H1 (cell line): ENCODE measurements at places on chromosomes 3 and 15. TPM values are rescaled to one million over a fixed set of nuclear protein-coding genes. Genes with fewer than 3 reads are reported as not detected.

DNA sequence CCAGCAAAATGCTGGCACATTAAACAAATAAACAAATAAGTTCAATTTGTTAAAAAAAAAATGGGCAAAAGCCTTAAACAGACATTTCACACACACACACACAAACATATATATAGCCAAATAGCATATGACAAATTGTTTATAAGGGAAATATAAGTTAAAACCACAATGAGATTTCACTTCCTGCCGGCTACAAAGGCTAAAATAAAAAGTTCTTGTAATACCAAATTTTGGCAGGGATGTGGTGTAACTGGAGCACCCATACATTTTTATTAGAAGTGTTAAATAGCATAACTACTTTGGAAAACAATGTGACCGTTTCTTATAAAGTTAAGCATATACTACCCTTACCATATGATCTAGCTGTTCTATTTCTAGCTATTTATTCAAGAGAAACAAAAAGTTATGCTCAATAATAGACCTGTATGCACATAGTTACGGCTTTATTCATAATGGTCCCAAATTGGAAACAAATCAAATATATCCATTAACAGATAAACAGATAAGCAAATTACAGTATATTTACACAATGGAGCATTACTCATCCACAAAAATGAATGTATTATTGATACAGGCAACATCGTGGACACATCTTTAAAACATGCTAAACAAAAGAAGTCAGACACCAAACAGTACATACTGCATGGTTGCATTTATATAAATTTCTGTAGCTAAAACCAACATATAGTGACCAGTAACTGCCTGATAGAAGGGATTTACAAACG is 93.9 kb downstream of the EOMES start:
- no peaks in the 10 kb centered on the region for H3K27me3 ChIP-seq
- no peak for DNase-seq
- no peaks in the 10 kb centered on the region for H3K36me3 ChIP-seq
- no peak overlapping the region for H3K4me3 ChIP-seq
- no peak overlapping the region for H3K27ac ChIP-seq

DNA sequence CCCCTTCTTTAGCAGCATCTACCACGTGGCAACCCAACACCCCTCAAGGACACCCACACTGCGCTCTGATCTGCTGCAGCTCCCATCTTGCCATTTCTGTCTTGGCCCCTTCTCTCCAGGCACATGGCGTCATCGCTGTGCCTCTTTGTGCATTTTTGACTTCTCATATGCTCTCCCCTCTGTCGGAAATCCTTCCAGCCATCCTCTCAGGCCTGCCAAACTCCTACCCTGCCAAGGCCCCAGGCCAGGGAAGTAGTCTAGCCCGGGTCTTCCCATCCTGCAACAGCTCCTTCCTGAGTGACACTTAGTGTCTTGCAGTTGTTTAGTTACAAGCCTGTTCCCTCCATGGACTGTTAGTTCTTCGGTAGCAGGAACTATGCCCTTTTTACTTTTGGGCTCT is 34.0 kb upstream of the CTXND1 start:
- H3K27me3 ChIP-seq = no peaks in the 10 kb centered on the region
- no peak for DNase-seq
- H3K4me3 ChIP-seq = no peak overlapping the region
- no peak overlapping the region for H3K27ac ChIP-seq
- H3K4me1 ChIP-seq = no peaks in the 10 kb centered on the region

- no peak overlapping the region for H3K4me3 ChIP-seq
- no peak overlapping the region for H3K27ac ChIP-seq
- no peaks in the 10 kb centered on the region; the same call in 1 of the 2 replicates for H3K27me3 ChIP-seq
- no peak for DNase-seq
Measured at GRCh38 chr3:42745291-42745745, 27.7 kb downstream of the CCDC13 start.

DNA sequence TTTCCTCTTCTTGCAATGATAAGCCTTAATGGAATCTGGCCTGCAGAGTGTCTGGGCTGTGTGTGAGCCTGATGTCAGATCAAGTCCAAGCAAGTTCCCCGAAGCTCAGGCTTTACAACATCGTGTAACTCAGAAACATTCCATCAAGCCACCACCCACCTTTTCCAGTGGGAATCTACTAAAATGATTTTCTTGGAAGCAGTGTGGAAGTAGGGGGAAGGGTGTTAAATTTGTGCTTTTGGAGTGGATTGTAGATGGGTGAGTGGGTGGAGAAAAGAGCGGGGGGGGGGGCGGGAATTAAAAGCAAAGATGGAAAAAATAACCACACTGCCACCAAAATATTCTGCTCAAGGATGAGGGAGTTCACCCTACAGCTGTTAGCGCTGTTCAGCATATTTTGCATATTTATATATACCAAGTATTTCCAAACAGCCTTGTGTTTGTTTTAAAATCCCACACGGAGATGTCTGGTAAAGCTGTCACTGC is 53.6 kb downstream of the VGLL3 start:
- H3K4me1 ChIP-seq = no peaks in the 10 kb centered on the region
- no peak overlapping the region for H3K27ac ChIP-seq
- H3K4me3 ChIP-seq = no peak overlapping the region
- DNase-seq = no peak

DNA sequence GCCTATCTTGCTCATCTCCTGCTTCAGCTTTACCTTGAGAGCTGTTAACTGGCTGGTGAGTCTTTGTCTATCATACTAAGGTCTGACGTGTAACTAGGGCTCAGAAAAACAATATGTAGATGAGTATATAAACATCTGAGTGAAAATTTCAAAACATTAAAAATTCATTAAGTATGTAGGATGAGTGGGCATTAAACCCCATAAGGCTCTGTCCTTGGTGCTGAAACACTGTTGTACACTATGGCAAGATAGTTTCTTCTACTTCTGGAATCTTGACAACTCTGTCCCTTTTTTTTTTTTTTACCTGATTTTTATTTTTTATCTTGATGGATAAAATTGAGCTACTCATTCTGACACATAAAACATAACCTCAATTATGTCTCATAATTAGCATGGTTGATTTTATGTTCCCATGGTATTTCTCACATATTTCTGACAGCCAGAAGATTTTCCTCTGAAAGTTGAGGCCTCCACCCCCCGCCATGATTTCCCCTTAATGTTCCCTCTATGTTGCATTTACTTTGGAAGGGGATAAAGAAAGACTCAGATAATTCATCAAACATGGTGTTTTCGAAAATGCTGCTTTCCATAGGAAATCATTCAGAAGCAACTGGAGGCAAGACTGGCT is 54.3 kb downstream of the DGKG start:
- no peak overlapping the region for H3K4me3 ChIP-seq
- H3K27ac ChIP-seq = no peak overlapping the region
- H3K27me3 ChIP-seq = peaks cover 4% of the 10 kb centered on the region; the same call in 1 of the 2 replicates
- no peaks in the 10 kb centered on the region for H3K4me1 ChIP-seq
- no peaks in the 10 kb centered on the region for H3K36me3 ChIP-seq

DNA sequence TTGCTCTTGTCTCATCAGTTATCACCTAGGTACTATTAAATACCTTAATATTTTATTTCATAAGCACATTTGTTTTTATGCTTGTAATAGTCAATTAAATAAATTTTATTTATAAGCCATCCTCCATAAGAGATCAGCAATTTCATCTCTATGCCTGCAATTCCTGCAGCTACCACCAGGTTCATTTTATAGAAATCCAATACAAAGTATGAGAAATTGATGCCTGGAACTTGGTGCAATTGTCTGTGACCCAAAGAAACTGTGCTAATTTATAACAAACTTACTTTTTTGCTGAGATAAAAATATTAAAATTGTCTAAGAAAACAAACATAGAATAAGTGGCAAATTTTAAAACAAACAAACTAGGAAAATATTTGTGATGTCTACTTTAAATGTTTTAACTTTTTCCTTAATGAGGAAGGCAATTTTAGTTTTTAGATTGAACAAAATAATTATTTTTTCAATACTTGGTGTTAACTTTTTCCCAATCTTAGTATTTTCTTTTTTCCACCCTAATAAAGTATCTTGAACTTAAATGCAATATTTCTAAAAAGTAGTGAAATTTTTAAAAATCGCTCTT is 1026.6 kb downstream of the ROBO1 start:
- no peak overlapping the region for H3K4me3 ChIP-seq
- no peaks in the 10 kb centered on the region for H3K27me3 ChIP-seq
- DNase-seq = no peak
- H3K36me3 ChIP-seq = no peaks in the 10 kb centered on the region

- no peaks in the 10 kb centered on the region for H3K36me3 ChIP-seq
- DNase-seq = no peak
- H3K27ac ChIP-seq = no peak overlapping the region
- H3K27me3 ChIP-seq = no peaks in the 10 kb centered on the region
- peaks cover 6% of the 10 kb centered on the region; the same call in 1 of the 2 replicates for H3K4me1 ChIP-seq
- H3K4me3 ChIP-seq = no peak overlapping the region
Measured at GRCh38 chr3:159860269-159861116, 128.1 kb upstream of the IL12A start.

- H3K27ac ChIP-seq = no peak overlapping the region
- H3K27me3 ChIP-seq = no peaks in the 10 kb centered on the region
- no peak for DNase-seq
Measured at GRCh38 chr15:68990992-68991500, 23.4 kb upstream of the NOX5 start.

Gene ZBED2
- not detected in 2 replicates for total RNA-seq

Gene GHSR
- not detected in 2 replicates for total RNA-seq
